ENCODE measurements at places on chromosomes 12 and 14.

- DNase-seq = no peak
Observed at GRCh38 chr12:131830914-131831571, 2.9 kb downstream of the MMP17 start.

GRCh38 chr12:69929125-69929524, 104.1 kb downstream of the MYRFL start:
- no peak for DNase-seq

- DNase-seq = no peak
Observed at GRCh38 chr12:41941079-41941478, 203.6 kb downstream of the GXYLT1 start.

- DNase-seq = no peak
Observed at GRCh38 chr12:128367961-128368360, 101.0 kb downstream of the TMEM132C start.

- no peak for DNase-seq
Observed at GRCh38 chr14:64778104-64778754, 74.0 kb downstream of the PLEKHG3 start.

- no peak for DNase-seq
Observed at GRCh38 chr12:19434538-19434937, 4.8 kb upstream of the AEBP2 start.

DNA sequence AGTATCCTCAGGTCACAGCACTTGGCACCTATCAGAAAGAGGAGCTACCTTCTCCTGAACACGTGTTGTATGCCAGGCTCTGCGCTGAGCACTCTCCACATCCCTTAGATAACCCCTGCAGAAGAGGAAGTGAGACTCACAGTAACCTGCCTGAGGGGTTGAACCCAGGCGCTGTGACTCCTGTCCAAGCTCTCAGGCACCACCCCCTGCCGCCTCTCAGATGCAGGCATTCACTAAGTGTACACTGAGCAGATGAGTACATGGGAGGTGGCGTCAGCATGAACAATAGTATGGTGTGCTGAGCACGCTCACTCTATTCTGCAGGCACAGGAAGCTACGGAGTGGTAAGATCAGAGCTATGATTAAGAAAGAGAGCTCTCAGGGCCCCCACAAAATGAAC, 21.0 kb upstream of the RIC8B start:
- DNase-seq = no peak

DNA sequence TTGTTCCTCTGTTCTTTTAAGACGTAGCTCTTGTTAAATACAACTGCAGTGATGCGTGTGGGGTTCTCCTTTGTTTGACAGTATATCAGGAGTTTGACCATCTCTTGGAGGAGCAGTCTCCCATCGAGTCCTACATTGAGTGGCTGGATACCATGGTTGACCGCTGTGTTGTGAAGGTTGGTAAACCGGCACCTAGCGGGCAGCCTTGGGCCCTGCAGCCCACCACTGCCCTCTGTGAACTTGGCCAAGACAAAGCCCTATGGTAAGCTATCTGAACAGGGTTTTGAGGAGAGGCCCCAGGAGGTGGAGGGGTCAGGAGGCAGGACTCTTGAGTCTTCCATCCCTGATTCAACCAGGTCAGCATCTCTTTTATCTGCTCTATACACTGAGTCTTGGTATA, 54.6 kb upstream of the RIC8B start:
- no peak for DNase-seq

- no peak for DNase-seq
Observed at GRCh38 chr12:131782061-131782460, 46.1 kb upstream of the MMP17 start.

GRCh38 chr12:3055704-3056467, 21.3 kb upstream of the TSPAN9 start:
- DNase-seq = no peak

GRCh38 chr12:103841690-103842584, 903 bp upstream of the NT5DC3 start:
- no peak for DNase-seq

GRCh38 chr14:30204431-30204980, 276.9 kb upstream of the PRKD1 start:
- no peak for DNase-seq

DNA sequence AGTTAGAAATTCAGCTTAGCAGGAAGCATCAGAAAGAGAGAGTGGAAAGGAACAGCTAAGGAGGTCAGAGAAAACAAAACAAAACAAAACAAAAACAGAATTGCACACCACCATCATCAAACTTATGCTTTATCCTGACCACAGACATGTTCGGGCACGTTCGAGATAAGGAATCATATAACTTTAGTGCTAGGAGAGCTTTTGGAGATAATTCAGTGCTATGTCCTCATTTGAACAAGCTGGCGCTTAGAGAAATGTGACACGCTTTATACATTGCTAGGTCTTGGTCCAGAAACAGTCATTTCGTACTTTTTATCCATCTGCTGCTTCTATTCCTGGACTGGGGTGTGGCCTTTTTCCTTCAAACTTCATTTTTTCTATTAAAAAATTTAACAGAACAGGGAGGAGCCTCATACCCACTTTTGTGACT, 213.1 kb downstream of the PTPRO start:
- no peak for DNase-seq

DNA sequence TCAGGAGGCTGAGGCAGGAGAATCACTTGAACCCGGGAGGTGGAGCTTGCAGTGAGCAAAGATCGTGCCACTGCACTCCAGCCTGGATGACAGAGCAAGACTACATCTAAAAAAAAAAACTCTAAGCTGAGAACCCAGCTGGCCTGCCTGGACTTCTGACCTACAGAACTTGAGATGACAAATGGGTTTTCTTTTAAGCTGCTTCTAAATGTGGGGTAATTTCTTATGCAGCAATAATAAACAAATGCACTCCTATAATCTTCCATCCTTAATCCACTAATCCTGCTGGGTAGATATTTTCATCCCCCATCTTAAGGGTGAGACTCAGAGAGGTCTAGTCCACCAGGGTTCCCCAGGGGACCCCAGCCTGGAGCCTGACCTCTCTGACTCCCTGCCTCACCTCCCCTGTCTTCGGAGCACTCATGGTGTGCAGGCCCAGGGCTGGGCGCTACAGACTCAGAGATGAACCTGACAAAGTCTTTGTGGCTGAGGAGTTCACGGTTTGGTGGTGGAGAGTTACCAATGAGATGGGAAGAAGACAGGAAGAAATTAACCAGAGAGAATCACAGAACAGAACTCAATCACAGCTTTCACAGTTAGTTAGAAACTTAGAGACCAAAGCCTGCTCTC, 39.7 kb upstream of the BDKRB2 start:
- no peak for DNase-seq

GRCh38 chr12:108832730-108833354, 24.5 kb downstream of the SSH1 start:
- no peak for DNase-seq

GRCh38 chr12:113958108-113958507, 8.0 kb downstream of the RBM19 start:
- no peak for DNase-seq
